Naive B cell (primary cell): ENCODE measurements at places on chromosomes 13 and 19. TPM values are rescaled to one million over a fixed set of nuclear protein-coding genes. Genes with fewer than 3 reads are reported as not detected.

GRCh38 chr19:45424191-45425058 is 708 bp upstream of the ERCC1 start:
- peaks cover 8% of the 10 kb centered on the region for H3K27me3 ChIP-seq
- H3K4me1 ChIP-seq, result peaks cover 54% of the 10 kb centered on the region
- H3K27ac ChIP-seq, result peak overlapping the region; percentile 89

The ZNF497 gene
- polyA plus RNA-seq, result 2.1 TPM

- H3K27ac ChIP-seq, result peak overlapping the region; percentile 58
- DNase-seq, result no peak
Observed at GRCh38 chr13:46355088-46355468, 32.0 kb downstream of the RUBCNL start.

The CEACAM5 gene
- not detected for polyA plus RNA-seq

DNA sequence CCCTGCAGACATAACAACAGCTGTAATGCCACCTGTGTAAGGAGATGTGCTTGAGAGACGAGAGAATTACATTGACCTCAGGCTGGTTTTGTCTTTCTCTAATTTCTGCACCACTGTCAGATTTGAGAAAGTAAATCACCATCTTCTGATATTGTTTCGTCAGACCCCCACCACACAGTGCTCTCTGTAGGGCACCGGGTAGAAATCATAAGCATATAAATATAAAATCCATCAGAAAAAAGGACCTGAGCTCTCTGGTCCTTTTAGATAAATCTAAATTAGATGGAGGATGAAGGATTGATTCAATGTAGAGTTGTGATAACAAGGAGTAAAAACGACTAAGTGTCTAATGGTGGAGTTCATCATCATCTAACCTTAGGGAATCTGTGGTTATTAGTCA is 1981.0 kb upstream of the PRR20A start:
- no peak for DNase-seq
- no peak overlapping the region for H3K27ac ChIP-seq
- no peaks in the 10 kb centered on the region for H3K27me3 ChIP-seq

GRCh38 chr13:48564056-48564455 is 31.2 kb upstream of the RCBTB2 start:
- H3K27ac ChIP-seq, result no peak overlapping the region
- no peak overlapping the region for H3K4me3 ChIP-seq
- peaks cover 73% of the 10 kb centered on the region for H3K27me3 ChIP-seq
- no peaks in the 10 kb centered on the region for H3K36me3 ChIP-seq

DNA sequence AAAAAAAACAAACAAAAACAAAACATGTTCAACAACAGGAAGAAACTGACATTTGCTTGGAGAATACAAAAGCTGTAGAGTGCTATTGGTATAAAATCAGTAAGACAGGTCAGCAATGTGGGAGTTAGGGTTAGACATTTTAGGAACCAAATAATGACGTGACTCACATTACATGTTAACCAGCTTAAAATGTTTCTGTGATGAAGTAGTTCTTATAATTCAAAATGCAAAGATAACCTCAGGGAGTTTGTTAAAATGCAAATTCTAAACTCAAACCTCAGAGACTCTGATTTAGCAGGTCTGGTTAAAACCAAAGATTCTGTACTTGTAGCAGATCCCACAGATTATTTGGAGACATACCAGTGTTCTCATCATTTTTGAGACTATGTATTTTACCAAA is 549.4 kb upstream of the SLITRK1 start:
- H3K27me3 ChIP-seq, result no peaks in the 10 kb centered on the region
- no peak for DNase-seq
- H3K4me1 ChIP-seq, result no peaks in the 10 kb centered on the region
- H3K27ac ChIP-seq, result no peak overlapping the region
- no peak overlapping the region for H3K4me3 ChIP-seq
- no peaks in the 10 kb centered on the region for H3K36me3 ChIP-seq

GRCh38 chr13:35785576-35786303 is 309.3 kb upstream of the MAB21L1 start:
- DNase-seq, result no peak
- no peaks in the 10 kb centered on the region for H3K4me1 ChIP-seq
- H3K27ac ChIP-seq, result no peak overlapping the region
- H3K27me3 ChIP-seq, result peaks cover 3% of the 10 kb centered on the region
- H3K36me3 ChIP-seq, result no peaks in the 10 kb centered on the region

DNA sequence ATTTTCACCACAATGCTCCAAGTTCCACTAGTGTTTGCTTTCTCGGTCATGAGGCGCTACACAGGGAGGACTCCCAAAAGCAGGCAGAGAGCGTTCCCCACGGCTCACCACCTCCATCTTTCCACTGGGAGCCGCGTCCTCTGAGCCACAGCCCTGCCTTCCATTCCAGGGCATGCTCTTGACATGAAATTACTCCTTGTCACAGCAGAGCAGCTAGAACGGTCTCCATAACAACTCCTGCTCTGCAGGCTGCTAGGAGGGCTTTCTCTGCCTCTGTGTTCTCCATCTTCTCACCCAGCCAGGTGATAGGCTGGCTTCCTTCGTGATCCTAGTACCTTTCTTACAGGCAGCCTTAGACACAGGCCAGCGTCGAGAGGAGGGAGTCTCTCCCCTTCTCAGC is 171.8 kb upstream of the UBL3 start:
- H3K36me3 ChIP-seq, result no peaks in the 10 kb centered on the region
- no peaks in the 10 kb centered on the region for H3K4me1 ChIP-seq
- peaks cover 16% of the 10 kb centered on the region for H3K27me3 ChIP-seq
- DNase-seq, result no peak

The SIGLEC9 gene
- not detected for polyA plus RNA-seq

The TMED1 gene
- polyA plus RNA-seq, result 17.7 TPM

DNA sequence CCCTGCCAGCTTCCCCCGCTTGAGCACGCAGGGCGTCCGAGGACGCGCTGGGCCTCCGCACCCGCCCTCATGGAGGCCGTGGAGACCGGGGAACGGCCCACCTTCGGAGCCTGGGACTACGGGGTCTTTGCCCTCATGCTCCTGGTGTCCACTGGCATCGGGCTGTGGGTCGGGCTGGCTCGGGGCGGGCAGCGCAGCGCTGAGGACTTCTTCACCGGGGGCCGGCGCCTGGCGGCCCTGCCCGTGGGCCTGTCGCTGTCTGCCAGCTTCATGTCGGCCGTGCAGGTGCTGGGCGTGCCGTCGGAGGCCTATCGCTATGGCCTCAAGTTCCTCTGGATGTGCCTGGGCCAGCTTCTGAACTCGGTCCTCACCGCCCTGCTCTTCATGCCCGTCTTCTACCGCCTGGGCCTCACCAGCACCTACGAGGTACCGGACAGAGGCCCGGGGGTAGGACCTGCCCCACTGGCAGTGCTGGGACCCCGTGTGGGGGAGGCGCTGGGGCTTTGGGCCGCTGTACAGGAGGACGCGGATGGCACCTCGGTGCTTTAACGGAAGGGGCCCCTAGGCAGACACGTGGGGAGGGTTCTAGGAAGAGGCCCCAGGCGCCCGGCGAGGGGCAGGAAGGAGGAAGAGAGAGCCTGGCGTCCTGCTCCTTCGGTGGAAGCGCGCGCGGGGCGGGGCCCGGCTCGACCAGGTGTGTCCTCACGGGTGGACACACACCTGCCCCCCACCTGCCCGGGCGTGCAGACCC is 681 bp downstream of the SLC5A5 start:
- H3K36me3 ChIP-seq, result no peaks in the 10 kb centered on the region
- no peak overlapping the region for H3K27ac ChIP-seq
- peaks cover 28% of the 10 kb centered on the region for H3K4me1 ChIP-seq

- H3K4me3 ChIP-seq, result peak overlapping the region; percentile 85
- peaks cover 16% of the 10 kb centered on the region for H3K4me1 ChIP-seq
- DNase-seq, result no peak
Observed at GRCh38 chr19:9835507-9835949, 410 bp downstream of the PIN1 start.

DNA sequence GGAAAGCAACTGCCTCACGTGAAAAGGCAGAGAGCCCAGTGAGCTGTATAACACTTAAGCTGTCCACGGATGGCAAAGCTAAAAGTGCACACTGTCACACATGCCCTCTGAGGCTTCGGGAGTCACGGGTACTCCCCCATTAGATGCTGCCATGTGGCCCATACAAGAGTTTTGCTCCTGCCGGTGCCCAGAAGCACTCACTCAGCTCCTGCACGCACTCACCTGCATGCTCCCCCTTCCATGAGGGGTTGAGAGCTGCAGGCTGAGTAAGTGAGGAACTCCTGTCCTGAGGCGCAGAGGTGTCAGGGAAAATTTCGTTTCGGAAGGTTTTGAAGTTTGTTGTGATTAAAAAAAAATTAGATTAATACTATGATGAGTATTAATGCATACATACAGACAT is 939.2 kb upstream of the ATXN8OS start:
- H3K27me3 ChIP-seq, result no peaks in the 10 kb centered on the region
- no peak for DNase-seq
- no peaks in the 10 kb centered on the region for H3K4me1 ChIP-seq
- H3K27ac ChIP-seq, result no peak overlapping the region

DNA sequence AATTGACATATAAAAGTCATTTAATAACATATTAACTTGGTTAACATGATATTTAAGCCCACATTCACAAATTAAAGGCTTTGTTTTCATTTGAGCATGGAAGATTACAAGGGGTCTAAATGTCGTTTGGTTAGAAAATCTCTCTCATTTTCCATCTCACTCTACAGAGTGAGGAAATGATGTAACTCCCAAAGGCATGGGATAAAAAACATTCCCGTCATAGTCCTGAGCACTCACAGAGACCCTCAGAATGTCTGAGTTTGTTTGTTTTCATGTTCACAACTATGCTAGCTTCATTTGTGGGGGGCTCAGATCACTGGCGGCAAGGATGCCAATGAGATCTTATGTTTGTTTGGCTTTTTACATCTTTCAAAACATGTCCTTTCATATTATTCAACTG is 307.5 kb downstream of the TBC1D4 start:
- no peak overlapping the region for H3K27ac ChIP-seq
- H3K27me3 ChIP-seq, result peaks cover 7% of the 10 kb centered on the region
- no peaks in the 10 kb centered on the region for H3K36me3 ChIP-seq
- no peak for DNase-seq
- H3K4me1 ChIP-seq, result no peaks in the 10 kb centered on the region
- no peak overlapping the region for H3K4me3 ChIP-seq

The IQCN gene
- 0.75 TPM for polyA plus RNA-seq

The LILRB1 gene
- polyA plus RNA-seq, result 35.7 TPM

DNA sequence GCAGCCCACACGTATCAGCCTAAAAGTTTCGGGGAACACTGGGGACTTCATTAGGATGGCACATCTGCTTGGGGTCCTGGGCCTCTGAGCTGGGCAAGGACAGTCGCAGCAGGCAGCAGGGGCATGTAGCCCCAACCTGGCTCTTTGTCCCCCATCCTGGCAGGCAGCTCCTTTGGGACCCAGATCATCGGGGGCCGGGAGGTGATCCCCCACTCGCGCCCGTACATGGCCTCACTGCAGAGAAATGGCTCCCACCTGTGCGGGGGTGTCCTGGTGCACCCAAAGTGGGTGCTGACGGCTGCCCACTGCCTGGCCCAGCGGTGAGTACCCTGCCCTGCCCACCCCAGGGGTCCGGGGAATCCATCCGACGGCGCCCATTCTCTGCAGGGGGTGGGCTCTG is 3.3 kb downstream of the GZMM start:
- no peak overlapping the region for H3K4me3 ChIP-seq
- H3K36me3 ChIP-seq, result no peaks in the 10 kb centered on the region
- H3K4me1 ChIP-seq, result peaks cover 2% of the 10 kb centered on the region
- DNase-seq, result no peak
- no peak overlapping the region for H3K27ac ChIP-seq
- H3K27me3 ChIP-seq, result no peaks in the 10 kb centered on the region

DNA sequence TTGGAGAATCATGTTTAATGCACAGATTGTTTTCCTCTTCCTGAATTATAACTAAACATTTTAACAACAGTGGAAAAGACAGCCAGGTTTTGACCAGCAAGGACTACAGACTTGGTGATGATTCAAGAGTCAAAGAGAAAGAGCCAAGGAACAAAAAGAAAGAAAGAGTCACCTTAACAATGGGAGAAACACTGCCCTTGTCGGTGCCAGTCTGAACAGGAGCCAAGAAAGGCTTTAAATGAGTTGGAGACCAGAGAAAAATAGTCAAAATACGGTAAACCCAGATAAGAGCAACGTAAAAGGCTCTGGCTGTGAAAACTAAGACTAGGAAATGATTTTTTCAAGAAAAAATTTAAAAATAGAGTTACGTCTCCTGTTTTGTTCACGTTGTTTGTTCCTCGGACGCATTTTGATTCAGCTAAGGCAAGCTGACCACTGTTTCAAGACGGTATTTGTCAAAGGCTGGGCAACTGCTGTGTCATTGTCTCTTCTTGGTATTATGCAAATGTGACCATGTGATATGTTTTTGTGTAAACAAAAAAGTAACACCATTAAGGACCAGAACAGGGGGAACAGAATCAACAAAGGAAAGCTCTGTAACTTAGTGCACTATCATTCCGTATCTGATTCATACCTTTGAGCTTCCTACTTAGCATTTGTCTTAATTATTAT is 634.5 kb downstream of the LIG4 start:
- no peak overlapping the region for H3K4me3 ChIP-seq
- no peak for DNase-seq

The ZNF763 gene
- polyA plus RNA-seq, result 6.0 TPM

DNA sequence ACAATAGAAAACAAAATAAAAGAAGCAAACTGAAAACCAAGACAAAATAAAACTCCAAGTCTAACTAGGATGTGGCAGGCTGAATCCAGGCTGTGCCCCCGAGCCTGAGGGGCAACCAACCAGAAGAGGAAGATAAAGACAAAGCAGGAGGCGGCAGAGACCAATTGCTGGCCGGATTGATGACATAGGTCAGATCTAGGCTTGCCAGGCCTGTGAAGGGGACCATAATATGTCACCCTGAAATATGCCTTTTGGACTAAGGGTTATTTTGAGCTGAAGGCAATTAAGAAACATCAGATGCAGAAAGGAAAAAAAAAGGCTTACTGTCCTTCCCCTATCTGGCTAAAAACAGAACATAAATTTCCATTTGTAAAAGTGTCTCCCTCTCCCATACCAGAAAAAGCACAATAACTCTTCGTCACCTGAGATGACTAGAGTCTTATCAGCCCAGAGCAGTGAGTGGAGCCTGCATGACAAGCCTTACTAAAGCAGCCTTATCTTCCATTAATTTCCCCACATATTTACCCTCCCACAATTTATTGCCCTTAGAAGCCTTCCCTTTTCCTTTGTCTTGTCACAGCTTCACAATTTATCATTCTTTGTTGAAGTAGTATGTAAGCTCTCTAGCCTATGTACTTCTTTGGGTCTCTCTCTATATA is 22.8 kb downstream of the ATP8A2 start:
- H3K36me3 ChIP-seq, result no peaks in the 10 kb centered on the region
- no peak overlapping the region for H3K4me3 ChIP-seq
- DNase-seq, result no peak

The SHC2 gene
- polyA plus RNA-seq, result not detected

GRCh38 chr19:15812060-15812722 is 3.3 kb downstream of the OR10H1 start:
- H3K4me1 ChIP-seq, result peaks cover 4% of the 10 kb centered on the region
- H3K27ac ChIP-seq, result no peak overlapping the region
- H3K36me3 ChIP-seq, result peaks cover 6% of the 10 kb centered on the region

The ABCA7 gene
- polyA plus RNA-seq, result 9.4 TPM

The MBD3L2 gene
- polyA plus RNA-seq, result not detected

DNA sequence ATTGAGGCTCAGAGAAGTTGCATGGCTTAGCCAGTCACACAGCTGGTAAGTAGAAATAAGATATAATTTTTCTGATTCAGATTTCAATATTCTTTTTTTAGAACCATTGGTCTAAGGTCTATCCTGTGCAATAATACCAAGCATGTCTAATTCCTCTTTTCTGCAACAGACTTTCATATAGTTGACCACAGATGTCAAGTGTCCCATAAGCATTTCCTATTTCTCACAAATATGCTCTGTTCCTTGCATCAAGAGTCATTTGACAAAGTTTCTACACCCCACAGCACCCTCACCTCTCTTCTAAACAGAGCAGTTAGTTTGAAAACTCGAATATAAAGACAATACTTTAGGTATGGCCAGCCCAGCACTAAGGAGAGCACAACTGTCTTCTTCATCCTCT is 26.8 kb upstream of the SACS start:
- peak; percentile 40 for DNase-seq
- H3K36me3 ChIP-seq, result no peaks in the 10 kb centered on the region
- peaks cover 20% of the 10 kb centered on the region for H3K4me1 ChIP-seq
- H3K27me3 ChIP-seq, result peaks cover 49% of the 10 kb centered on the region
- no peak overlapping the region for H3K27ac ChIP-seq
